ENCODE measurements at places on chromosomes 2 and 18.

DNA sequence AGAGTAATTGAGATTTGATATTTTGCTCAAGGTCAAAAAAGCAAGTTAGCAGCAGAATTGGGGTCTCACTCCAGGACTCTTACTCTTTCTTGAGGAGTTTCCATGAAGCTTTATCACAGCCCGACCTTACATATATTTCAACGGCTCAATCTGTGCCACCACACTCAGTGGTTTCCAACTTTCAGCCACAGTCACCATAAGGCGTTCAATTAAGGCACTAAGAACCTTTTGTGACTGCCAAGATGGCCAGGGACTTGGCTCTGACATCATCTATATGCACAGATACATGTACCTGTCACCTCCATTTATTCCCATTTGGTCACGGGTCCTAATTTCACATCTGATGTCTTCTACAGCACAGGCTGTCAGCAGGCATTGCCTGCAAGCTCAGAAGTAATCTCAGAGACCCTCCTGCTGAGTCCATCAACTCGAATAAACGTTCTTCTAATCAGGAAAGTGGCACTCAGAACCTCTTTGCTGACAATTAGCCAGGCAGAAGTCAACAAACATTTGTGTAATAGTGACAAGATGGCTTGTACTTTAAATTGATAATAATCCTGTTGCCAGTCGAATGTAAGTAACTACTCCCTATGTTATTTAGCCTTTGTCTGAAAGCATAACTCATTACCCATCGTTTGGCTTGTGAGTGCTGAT is 16.1 kb downstream of the DYTN start:
- DNase-seq: no peak

GRCh38 chr2:124476291-124476690 is 451.2 kb downstream of the CNTNAP5 start:
- no peak for DNase-seq

- DNase-seq: no peak
Measured at GRCh38 chr2:169034256-169034655, 3.1 kb upstream of the ABCB11 start.

- no peak for DNase-seq
Measured at GRCh38 chr2:223315813-223316212, 263.8 kb downstream of the KCNE4 start.

DNA sequence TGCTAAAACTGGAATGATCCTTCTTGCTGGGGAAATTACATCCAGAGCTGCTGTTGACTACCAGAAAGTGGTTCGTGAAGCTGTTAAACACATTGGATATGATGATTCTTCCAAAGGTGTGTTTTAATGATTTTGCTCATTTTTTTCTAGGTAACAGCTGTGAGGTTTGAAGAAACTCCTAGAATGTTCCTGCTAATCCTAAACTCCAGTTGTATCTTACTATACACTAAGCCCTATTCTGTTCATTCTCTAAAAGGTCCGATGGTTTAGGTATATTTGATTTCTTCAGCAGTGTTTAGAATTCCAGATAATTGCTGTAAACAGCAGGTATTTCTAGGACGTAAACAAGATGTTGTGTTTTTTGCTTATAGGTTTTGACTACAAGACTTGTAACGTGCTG is 2.3 kb downstream of the MAT2A start:
- no peak for DNase-seq

GRCh38 chr18:26911840-26912239 is 46.3 kb upstream of the AQP4 start:
- no peak for DNase-seq

DNA sequence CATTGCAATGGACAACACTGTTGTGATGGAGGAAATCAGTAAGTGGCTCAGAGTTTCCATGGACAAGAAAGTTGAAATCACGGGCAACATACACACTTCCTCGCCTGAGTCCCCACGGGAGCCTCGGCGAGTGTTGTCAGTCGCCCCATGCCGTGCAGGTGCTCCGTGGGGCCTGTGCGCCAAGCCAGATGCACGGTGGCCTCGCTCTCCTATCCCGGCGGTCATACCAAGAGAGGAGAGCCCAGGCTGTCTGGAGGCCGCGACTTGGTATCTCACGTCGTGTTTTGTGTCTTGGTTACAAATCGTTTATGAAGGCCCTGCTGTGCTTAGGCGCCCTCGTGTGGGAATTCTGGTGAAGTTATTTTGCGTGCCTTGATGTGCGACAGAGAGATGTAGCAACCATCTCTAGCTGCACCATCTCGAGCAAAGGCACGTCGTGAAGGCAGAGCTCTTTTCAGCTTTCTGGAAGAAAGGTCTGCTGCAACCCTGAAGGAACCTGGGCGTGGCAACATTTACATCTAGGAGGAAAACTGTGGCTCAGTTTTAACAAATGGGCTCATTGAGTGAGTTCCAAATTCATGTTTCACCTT is 21.8 kb downstream of the ATG4B start:
- DNase-seq: no peak

- no peak for DNase-seq
Measured at GRCh38 chr18:44246001-44246400, 434.7 kb upstream of the SETBP1 start.

- DNase-seq: peak; percentile 94
Measured at GRCh38 chr2:85418132-85419008, at the start of gene SH2D6. TSS of gene SH2D6 (plus strand) at chr2:85418714. CDS start at chr2:85429466, 10,752 bp downstream.

DNA sequence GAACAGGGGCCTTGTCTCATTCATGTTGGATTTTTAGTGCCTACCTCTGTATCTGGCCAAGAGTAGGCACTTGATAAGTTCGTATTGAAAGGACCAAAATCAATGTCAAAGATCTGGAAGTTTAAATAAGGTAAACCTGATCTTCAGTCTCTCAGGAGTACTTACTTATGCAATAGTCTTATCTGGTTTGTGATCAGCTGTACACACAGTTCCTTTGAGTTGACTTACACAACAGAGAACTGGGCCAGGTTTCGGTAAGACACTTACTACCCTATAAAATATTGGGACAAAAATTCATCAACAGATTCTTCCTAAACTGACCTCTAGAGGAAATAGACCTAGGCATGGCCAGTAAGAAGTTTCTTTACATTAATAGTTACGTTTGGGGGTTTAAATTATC is 113.6 kb upstream of the NXPH2 start:
- no peak for DNase-seq

GRCh38 chr2:119350311-119350998 is 16.2 kb downstream of the C2orf76 start:
- no peak for DNase-seq

DNA sequence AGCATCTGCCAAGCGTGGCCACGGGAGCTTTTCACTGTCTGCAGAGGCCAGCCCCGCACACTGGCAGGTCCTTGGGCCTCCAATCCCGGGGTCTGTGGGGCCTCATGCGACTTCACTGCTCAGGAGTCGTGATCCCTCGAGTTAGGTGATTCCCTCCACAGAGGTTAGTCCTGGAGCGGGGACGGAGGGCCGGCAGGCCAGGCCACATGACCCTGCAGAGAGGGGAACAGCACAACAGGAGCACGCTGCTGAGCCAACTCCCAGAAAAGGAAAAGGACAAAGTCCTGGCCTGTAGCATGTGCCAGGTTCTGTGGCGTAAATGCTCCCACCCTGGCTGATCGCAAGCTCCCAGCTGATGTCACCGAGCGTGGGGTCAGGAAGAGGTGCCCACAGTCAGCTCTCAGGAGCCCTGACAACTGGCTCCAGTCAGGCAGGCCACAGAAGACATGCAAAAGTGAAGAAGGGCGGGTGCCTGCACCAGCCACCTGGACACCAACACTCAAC is 15.3 kb upstream of the PRLH start:
- DNase-seq: no peak

DNA sequence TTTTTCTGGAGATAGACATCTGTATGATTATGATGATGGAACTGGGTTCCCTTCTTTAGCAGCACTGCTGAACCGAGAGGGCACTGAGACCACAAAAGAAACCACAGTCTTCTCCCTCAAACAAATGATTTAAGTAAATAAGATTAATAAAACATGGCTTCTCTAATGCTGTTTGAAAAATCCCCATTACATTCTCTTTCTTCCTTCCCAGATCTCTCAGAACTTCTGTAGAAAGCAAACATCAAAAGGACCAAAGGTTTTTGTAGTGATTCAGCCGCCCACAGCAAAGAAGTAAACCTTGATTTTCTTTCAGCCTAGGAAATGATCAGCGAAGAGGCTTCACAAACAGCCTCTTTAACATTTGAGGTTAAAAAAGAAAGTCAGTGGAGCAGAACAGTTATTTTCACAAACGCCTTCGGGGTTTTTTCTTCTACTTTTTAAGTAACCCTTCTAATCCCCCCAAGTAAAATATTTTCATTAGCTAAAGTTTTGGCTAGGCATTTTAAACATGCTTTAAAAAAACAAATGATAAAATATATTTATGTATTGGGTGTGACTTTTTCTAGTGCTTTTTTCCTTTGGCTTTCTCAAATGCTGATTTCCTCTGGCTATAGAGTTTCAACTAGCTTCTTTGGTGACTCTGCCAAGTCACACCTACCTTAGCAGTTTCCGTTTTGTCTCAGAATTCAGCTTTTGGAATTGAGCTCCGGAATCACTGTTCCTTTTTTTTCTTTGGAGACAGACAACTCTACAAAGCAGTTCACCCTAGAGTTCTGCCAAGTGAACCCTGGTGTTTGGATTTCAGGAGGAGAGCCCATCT is 89.6 kb downstream of the UPP2 start:
- DNase-seq: no peak

GRCh38 chr18:79470547-79470946 is 74.8 kb downstream of the NFATC1 start:
- DNase-seq: no peak

GRCh38 chr2:181046833-181047232 is 66.4 kb downstream of the UBE2E3 start:
- DNase-seq: no peak

GRCh38 chr2:60335533-60336237 is 217.8 kb downstream of the BCL11A start:
- DNase-seq: no peak

DNA sequence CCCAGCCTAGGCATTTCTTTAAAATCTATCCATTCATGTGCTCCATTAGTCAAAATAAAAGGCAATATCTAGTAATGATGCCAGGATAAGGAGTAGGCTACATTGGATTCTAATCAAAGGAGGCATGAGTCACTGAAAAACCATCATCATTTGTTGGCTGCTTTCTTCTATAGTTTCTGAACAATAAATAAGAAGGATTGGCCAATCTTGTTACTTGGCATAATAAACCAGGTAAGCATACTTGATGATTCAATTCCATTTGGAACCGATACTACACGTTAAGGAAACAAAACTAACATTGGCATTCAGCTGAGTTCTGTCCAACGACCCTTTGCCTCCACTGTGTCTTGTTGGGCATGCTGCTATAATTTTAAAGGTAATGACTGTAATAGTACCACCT is 27.2 kb downstream of the ATP8B1 start:
- no peak for DNase-seq

- no peak for DNase-seq
Measured at GRCh38 chr2:5959836-5960820, 267.9 kb downstream of the SOX11 start.

DNA sequence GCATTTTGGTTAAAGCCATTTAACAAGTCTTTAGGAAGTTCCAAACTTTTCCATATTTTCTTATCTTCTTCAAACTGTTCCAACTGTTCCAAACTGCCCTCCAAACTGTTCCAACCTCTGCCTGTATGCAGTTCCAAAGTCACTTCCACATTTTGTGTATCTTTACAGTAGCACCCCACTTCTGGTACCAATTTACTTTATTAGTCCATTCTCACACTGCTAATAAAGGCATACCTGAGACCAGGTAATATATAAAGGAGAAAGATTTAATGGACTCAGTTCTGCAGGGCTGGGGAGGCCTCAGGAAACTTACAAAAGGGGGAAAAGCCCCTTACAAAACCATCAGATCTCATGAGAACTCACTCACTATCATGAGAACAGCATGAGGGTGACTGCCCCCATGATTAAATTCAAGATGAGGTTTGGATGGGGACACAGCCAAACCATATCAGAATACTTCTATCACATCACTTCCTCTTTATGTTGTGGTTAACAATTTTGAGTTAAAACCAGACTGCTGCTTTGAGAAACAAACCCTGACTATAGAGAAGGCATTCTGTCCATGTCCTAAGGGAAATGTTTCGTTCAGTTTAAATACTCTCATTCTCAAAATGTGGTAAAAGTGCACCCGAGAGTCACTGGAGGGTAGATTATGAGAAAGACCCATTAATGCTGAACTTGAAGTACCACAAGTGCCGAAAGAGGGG is 11.0 kb downstream of the IL18R1 start:
- no peak for DNase-seq

- DNase-seq: no peak
Measured at GRCh38 chr18:55252901-55253300, 293.6 kb upstream of the CCDC68 start.

DNA sequence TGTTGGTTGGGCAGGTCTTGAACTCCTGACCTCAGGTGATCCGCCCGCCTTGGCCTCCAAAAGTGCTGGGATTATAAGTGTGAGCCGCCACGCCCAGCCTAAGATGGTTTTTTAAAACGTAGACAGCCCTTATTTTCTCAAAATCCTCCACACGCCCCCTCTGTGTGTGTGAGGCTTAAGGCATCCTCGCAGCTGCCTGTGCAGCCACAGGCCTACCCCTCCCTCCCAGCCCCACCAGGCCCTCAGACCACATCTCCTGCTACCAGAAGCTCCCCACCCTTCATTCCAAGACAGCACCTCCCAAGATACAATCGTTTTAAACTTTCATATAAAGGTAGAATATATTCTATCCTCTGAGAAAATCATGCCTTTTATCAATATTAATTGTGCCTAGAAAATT is 4.8 kb downstream of the ANO7 start:
- no peak for DNase-seq

GRCh38 chr2:142915502-142915901 is 38.0 kb downstream of the KYNU start:
- no peak for DNase-seq

DNA sequence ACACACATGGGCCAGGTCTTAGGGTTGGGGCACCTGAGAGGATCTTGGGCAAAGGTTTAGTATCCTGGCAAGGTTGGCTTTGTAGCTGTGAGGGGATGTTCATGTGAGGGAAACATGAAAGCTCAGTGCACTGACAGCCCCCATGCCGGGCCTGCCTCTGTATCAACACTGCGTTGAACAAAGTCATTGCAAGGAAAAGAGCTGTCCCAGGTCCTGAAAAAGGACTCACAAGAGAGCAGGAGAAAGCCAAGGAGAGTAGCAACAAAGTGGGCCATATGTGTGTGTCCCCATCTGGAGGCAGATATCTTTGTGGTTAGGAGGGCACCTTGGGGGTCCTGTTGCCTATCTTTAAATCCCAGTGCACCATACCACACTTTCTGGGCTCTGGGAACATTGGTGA is 237.8 kb upstream of the THSD7B start:
- DNase-seq: no peak

DNA sequence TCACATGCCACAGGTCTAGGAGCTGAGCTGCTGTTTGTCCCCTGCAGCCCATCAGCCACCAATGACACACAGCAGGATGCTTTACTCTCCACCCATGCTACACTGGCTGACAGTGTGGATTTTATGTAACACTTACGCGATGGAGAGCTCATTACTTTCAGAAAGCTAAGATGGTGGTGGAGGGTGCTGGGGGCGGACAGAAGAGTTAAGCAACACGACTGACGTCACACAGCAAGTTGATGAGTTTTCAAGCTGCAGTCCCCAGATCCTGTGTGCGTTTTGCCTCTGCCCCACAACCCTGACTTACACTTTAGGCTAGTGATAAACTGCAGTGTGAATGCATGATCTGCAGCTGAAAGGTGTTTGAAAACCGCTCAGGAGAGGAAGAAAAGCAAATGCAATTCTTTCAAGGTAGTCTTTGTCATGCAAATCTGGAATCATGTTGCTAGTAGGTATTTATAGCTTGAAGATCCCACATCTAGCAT is 42.4 kb downstream of the MRPS5 start:
- no peak for DNase-seq

All from NCI-H2171 (cell line).